COLO829 (cell line): ENCODE measurements at places on chromosomes 3 and 15.

DNA sequence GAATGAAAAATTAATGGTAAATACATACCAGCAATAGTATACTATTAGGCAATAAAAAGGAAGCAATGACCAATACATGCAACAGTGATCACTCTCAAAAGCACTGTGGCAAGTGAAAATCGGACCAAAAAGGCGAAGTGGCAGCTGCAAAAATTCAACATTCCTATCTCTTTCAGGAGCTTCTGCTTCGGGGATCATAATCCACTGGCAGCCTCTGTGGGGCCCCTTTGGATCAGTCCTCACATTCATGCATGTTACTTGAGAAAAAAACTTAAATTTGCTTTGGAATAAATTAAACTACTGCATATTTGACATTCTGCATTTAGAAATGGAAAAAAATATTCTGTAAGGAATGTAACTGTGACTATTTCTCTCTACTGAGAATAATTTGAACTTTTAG lies 425.6 kb downstream of the NR2F2 start:
- DNase-seq: no peak

GRCh38 chr15:60363087-60363549 lies 34.7 kb downstream of the ANXA2 start:
- no peak for DNase-seq

DNA sequence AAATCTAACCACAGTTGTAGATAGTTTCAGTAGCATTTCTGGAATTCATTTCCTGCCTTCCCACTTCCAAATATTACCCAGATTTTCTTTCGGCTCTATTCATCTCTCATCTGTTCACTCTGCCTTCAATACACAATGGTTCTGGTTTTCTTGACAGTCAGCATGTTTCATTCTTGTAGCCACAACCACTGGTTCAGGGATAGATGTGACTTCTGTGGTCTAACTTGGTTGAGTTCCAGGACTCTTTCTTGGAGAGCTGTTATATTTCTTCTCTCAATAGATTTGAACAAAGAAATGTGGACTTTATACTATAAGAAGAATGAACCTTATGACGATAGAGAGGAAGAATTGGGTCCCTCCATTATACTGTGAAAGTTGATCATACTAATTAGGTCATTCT lies 228.8 kb downstream of the NSUN3 start:
- no peak for DNase-seq

DNA sequence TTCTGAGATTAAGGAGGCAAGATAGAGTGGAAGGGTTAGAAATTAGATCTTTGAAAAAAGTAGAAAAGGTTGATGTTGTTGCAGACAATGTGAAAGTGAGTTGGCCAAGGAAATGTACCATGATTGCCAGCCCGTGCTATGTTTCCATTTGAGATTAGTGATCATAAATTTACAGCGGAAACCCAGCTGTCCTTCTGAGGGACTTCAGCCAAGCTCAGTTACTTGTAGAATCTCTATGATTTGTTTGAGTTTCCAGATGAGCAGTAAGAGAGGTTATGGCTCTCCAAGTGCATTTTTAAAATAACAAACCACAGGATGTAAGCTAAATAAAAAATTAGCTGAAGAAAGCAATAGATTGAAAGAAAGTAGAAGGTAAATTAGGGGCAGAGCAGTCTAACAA lies 54.2 kb upstream of the RBMS3 start:
- no peak for DNase-seq

DNA sequence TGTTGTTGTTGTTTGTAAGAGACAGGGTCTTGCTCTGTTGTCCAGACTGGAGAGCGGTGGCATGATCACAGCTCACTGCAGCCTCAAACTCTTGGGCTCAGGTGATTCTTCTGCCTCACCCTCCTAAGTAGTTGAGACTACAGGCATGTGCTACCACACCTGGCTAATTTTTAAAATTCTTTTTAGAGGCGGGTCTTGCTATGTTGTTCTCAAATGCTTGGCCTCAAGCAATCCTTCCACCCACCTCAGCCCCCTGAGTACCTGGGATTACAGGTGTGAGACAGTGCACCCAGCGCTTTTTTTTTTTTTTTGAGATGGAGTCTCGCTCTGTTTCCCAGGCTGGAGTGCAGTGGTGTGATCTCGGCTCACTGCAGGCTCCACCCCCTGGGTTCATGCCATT lies 46.7 kb downstream of the TMOD3 start:
- no peak for DNase-seq

DNA sequence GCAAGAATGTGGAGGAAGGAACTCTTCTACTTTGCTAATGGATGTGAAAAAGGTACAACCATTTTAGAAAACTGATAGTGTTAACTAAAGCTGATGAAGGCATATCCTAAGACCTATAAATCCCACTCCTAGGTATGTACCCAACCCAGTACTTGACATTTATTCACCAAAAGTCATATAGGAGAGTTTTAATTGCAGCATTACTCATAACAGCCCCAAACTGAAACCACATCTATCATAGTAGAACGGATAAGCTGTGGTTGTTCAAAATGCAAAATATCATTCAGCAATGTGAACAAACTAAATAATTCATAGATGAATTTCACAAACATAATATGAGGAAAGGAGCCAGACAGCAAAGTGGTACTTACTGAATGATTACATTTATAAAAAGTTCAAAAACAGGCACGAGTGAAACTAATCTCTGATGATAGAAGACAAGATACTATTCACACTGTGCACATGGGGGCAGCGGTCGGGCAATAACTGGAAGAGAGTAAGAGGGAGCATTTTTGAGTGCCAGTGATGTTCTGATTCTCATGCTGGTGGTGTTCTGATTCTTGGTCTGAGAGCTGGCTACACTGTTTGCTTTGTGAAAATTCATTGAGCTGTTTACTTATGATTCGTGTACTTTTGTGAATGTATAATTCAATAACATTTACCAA lies 34.3 kb downstream of the GOLIM4 start:
- DNase-seq: peak; percentile 34

DNA sequence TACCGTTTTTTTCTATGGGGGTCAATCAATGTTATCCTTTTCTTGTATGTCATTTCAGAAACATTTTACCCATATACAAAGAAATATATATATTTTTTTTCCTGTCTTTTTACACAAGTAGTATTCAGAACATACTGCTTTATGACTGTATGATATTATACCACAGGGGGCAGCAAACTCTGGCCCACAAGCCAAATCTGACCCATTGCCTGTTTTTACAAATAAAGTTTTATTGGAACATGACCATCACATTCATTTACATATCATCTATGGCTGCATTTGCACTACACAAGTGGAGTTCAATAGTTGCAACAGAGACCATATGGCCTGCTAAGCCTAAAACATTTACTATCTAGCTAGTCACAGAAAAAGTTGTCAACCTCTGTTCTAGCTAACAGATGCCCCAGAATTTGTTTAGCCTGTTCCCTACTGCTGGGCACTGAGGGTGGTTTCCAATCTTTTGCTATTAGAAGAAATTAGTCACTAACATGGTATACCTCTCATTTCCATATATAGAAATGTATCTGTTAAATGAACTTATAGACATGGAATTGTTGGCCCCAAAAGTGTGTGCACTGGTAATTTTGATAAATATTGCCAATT lies 57.7 kb downstream of the BFSP2 start:
- DNase-seq: no peak

DNA sequence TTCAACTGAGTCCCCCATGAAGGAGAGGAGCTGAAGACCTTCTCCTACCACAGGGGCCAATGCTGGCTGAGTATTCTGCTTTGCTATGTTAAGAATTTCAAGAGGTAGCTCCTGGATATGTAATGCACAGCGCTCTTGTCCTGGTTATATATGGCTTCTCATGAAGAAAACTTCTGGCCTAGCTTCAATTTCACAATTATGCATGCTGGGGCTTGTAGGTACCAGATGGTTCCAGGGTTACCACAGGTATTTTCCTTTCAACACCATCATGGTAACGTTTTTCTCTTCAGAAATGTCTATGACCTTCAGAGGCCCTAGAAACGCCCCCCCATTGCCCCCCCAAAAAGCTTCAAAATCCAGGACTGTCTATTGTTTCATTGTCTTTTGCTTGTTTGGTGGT lies 311.7 kb upstream of the ICE2 start:
- no peak for DNase-seq

- DNase-seq: no peak
Measured at GRCh38 chr3:25823314-25823713, 33.4 kb downstream of the OXSM start.

DNA sequence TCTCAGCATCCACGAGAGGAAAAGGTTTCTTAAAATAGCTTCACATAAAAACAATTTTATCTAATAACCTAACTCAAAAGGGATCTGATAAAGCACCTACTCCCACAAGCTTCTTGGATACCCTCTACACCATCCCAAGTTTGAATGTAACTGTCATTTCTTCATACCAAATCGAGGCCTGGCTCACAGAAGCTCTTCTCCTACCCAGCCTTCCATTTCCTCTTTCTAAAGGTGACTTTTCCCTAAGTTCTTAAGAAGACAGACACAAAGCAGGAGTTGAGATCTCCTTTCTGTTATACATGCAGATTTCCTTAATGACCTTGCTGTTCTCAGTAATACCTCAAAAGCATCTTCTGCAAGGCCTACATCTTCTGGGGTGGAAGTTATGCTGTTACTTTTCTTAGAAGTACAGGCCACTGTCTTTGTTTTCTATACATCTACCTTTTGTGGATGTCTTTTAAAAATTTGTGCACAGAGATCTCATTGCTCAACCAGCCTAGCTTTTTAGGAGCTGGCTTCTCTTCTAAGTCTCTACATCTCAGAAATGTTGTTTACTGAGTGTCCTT lies 3.4 kb upstream of the LRRIQ4 start:
- no peak for DNase-seq

DNA sequence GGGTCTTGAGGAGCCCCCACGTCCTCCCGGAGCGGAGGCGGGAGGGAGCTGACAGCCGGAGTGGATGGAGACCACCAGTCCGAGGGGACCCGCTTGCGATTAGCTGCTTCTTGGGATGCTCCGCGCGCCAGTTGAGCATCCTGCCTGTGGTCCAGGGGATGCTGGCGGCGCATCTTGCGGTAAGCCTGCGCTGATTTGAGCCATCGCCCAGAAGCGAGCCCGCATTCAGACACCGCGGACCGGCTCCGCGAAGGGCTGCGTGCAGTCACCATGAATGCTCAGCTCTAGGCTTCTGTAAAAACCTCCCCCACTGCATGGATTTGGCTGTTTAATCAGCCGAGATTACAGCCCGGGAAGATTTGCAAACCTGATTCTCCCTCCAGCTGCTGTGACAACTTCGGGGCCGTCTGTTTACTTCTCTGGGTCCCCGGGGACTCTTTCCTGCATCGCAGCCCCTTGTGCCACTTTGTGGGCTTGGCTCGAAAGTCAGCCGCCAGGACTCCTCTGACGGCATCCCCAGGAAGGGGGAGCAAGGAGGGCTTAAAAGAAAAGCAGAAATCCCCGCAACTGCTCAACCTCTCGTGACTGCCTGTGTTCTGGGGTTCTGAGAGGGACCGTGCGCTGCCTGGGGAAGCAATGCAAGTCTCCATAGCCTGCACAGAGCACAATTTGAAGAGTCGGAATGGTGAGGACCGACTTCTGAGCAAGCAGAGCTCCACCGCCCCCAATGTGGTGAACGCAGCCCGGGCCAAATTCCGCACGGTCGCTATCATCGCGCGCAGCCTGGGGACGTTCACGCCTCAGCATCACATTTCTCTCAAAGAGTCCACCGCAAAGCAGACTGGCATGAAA lies 171.1 kb downstream of the KCNAB1 start:
- no peak for DNase-seq

DNA sequence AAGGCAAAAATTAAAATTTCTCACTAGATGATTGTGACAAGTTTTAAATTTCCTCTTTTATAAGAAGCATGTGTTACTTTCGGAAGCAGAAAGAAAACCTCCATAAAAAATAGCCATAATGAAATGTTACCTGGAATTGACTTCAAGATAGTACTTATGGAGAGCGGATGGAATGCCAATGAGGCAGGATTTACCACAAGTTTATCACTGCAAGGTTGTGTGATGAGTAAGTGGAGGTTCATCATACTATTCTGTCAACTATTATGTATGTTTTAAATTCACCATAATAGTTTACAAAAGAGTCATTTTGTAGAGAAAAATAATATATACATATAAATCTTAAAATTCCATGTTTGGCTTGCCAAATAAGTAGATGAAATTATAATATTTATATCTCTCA lies 230.3 kb downstream of the SCAPER start:
- no peak for DNase-seq

DNA sequence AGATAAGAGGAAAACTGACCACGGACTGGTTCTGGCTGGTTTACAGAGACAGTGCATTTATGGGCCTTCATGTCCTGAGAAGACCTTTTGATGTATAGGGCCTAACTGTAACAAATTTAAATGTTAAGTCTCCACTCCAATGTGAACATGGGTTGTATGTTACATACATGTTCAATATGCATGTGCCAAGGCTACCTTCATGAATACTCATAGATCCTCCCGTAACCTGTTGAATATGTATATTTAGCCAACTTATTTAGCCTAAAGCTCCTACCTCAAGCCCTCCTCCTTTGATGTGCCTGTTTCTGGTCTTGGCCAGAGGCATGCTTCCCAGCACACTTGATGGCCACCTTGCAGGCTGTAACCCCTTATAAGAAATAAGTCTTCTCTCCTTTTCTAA lies at the start of gene OR5H2:
Gene OR5H2, plus strand, starts transcription at position 301 of the 400 bp plus-strand sequence. CDS start 398 bp downstream, outside the sequence.
- DNase-seq: no peak

DNA sequence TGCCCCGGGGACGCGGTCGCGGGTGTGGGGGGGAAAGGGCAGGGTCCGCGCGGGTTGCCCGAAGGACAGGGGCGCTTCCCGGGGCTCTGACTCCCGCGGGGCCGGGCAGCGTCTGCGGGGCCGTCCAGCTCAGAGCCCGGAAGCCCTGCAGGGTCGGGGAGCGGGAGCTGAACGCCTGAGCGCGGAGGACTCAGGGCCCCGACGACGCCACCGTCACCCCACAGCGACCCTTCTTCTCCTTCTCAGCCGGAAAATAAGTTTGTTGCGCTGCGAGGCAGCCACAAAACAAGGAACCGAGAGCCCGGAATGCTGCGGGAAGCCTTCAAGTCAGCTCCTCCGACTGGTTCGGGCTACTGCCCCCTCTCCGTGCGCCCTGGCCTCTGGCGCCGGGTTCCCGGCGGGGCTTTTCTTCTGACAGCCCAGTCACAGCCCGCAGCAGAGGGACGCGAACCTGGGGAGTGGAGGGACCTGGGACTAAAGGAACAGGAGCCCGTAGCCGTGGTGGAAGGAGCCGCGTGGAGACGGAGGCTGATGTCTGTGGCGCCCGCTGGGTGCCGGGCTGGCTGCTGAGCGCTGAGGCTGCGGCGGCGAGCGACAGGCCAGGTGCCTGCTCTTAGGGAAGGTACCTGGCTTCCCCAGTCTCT lies 484 bp downstream of the CNTN4 start:
- DNase-seq: no peak
